Immature natural killer cell (primary cell): ENCODE measurements at places on chromosomes 6 and 20. TPM values are rescaled to one million over a fixed set of nuclear protein-coding genes. Genes with fewer than 3 reads are reported as not detected.

Gene RIPOR3
- 1.0 TPM for polyA plus RNA-seq

Gene LY86
- polyA plus RNA-seq, result 26.3 TPM

Gene CD24
- polyA plus RNA-seq, result 0.48 TPM

Gene NHLRC1
- 4.4 TPM for polyA plus RNA-seq

Gene FAM217A
- polyA plus RNA-seq, result not detected

Gene SLC22A7
- not detected for polyA plus RNA-seq

Gene IMPG1
- polyA plus RNA-seq, result not detected

Gene UST
- 3.7 TPM for polyA plus RNA-seq
